Stimulated activated CD8-positive, alpha-beta memory T cell treated with anti-CD3 and anti-CD28 coated beads, Interleukin-4, amount 100 ng/mL, for 1 hour (primary cell): ENCODE measurements at places on chromosomes 3 and 15.

- no peak for DNase-seq
Measured at GRCh38 chr15:60128000-60128376, 123.9 kb downstream of the FOXB1 start.

DNA sequence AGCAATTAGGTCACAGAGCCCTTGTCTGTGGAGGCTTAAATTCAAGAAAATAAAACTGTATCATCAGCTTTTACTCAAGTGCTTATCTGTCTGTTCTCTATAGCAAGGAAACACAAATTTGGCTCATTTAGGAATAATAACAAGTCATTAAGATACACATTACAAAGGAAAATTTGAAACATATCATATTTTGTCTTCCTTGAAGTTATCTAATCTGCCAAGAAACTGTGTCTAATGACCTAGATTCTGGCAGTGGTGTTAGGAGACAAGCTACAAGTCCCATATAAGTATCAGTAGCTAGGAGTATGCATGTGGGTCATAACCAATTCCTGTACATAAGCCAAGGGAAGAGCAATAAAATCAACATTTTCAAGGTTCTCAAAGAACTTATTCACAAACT, 108.2 kb upstream of the SETMAR start:
- no peak for DNase-seq

GRCh38 chr15:53354874-53355273, 404.6 kb downstream of the WDR72 start:
- no peak for DNase-seq

- DNase-seq, result no peak
Measured at GRCh38 chr3:26480377-26480776, 142.2 kb upstream of the LRRC3B start.

GRCh38 chr3:4836516-4836915, 142.7 kb upstream of the BHLHE40 start:
- DNase-seq, result no peak

DNA sequence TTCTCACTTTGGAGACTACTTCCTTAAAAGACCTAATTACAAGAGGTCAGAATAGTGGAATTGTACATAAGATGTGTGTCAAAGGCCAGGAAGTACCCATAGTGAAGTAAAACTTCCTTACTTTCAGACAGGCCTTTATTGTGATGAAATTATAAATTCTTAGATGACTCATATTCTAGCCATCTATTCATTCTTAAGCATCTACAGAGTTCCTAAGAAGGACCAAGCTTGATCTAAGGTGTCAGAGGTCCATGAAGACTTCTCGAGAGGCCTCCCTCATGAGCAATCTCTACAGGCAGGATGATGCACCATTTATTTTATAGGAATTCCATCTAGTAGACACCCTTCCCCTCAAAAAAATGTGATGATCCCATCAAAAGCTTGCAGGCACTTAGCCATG, 493.3 kb downstream of the MAGI1 start:
- DNase-seq, result no peak

GRCh38 chr3:89212619-89213018, 105.2 kb downstream of the EPHA3 start:
- DNase-seq, result no peak

DNA sequence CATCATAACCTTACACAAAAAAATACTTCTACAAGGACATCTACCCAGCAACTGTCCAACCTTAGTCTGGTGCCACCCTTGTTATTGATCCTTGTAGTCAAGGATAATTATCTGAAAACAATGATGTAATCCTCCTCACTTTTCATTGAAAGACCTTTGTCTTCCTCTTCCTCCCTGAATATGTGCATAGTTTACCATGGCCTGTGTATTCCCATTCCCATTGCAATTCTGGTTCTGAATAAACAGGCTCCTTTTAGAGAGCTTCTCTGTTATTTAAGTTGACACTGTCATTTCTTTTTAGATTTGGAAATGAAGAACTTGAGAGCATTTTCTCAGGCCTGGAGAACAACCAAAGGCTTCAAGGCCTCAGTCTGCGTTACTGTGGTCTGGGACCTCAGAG, 53.3 kb upstream of the RNF7 start:
- no peak for DNase-seq

- DNase-seq, result no peak
Measured at GRCh38 chr3:61893840-61894566, 332.6 kb downstream of the PTPRG start.

GRCh38 chr3:157741607-157742006, 238.4 kb upstream of the VEPH1 start:
- no peak for DNase-seq

GRCh38 chr3:65030847-65031463, 343.2 kb upstream of the ADAMTS9 start:
- DNase-seq, result no peak

DNA sequence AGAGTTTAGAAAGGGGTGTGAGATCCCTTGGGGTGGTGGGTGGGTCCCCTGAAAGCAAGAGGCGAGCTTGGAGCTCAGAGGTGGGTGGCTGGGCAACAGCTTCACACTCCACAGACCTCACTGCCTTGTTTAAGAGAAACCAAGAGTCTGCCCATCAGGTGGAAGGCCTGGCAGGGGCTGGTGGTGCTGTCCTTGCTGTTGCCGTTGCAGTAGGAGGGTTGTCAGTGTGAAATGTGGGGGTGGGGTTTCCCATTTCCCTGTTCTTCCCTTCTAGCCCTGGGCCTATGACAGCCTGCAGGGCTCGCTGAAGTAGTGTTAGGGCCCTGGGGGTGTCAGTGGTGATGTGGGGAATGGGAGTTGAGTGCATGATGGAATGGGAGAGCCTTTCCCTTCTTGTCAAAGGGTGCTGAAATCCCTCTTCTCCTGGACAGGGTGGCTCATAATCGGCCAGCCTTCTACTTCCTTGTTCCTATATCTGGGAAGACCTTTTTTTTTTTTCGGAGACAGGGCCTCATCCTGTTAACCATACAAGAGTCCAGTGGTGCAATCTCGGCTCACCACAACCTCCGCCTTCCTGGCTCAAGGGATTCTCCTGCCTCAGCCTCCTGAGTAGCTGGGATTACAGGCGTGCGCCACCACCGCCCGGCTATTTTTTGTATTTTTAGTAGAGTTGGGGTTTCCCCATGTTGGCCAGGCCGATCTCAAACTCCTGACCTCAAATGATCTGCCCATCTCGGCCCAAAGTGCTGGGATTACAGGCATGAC, 4.3 kb downstream of the PLEKHO2 start:
- DNase-seq, result no peak

DNA sequence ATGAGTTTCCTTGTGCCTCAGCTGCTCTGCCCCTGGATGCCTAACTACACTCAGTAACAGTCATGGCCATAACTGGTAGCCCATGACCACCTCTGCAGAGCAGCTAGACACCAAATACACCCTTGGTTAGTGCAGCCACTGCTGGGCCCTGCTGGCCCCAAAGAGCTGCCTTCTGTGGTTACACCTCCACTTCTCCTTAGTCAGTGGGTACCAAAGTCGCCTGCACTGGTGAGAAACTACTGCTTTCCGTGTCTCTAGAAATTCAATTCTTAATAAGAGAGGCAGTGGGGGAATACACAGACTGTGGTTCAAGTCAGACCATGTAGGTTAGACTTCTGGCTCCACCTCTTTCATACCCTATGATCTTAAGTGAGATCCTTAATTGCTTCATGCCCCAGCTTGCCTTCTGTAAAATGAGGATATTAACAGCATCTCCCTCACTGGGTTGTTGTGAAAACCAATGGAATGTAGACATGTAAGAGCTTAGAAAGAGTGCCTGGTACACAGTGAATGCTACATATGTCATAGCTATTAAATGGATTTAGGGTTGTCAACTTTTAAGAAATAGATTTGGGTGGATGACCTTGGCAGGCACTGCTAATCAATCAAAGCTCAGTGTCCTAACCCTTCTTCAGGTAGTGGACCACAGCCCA, 18.2 kb downstream of the HEG1 start:
- DNase-seq, result no peak

- no peak for DNase-seq
Measured at GRCh38 chr3:119098619-119099222, 47.2 kb upstream of the TEX55 start.

- DNase-seq, result no peak
Measured at GRCh38 chr3:24278543-24278942, 216.1 kb downstream of the THRB start.

GRCh38 chr3:154151969-154152368, 30.8 kb downstream of the ARHGEF26 start:
- no peak for DNase-seq

DNA sequence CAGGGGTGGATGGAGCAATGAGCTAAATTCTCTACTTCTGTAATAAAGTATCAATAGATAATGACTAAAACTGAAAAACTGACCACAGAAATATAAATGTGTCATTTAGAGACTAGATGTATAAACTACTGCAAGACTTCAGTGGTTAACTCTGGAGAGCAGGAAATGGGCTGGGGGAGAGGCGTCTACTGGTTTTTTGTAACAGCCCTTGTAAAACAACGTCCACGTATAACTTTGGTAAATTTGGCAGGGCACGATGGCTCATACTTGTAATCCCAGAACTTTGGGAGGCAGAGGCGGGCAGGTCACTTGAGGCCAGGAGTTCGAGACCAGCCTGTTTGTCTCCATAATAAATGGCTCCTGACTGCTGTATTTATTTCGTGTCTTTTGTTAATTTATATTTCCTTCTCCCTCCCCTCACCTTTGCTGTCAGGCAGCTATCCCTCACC, 12.5 kb downstream of the RAB27A start:
- DNase-seq, result no peak

- no peak for DNase-seq
Measured at GRCh38 chr3:156787926-156788663, 38.1 kb upstream of the LEKR1 start.

DNA sequence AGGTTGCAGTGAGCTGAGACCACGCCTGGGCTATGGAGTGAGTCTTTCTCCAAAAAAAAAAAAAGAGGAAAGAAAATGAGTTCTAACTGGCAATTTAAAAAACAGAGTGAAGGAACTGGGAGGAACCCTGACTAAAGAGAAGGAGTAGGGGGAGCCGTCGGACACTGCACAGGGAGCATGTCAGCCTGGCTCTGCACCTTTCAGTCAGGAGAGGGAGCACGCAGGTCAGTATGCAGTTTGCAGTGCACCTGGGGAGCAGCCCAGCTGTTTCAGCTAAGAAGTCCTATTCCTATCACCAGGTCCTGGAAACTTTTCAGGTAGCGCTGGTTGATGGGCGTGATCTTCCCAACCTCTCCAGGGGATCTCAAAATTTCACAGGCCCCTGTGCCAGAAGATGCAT, 14.9 kb upstream of the ZXDC start:
- no peak for DNase-seq

DNA sequence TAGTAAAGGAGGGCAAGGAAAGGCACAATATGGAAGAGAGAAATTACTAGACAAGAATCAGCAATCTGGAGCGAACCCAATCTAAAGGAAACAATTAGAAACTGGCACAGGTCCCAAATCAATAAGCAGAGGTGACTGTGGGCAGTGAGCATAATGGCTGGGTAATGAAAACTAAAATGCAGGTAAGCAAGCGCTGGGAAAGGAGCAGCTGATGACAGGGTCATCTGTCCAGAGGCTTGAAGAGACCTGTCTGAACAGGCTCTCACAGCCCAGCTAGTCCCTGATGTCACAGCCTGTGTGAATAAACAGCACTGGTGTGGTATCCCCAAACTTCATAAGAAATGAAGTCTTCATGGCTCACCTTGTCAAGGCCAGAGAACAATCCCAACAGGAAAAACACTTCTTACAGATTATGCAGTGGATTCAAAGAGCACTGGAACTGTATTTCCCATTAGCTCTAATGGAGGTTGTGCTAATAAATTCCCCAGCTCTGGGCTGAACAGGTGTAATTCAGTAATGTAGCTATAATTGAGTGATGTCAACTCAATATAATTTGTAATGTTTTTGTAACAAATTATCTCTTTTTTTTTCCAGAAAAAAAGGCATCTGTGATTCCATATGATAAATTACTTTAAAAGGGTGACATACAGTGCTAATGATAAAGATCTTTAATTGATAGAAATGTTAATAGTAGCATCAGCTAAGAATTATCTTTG, 197.3 kb downstream of the FHIT start:
- DNase-seq, result no peak

DNA sequence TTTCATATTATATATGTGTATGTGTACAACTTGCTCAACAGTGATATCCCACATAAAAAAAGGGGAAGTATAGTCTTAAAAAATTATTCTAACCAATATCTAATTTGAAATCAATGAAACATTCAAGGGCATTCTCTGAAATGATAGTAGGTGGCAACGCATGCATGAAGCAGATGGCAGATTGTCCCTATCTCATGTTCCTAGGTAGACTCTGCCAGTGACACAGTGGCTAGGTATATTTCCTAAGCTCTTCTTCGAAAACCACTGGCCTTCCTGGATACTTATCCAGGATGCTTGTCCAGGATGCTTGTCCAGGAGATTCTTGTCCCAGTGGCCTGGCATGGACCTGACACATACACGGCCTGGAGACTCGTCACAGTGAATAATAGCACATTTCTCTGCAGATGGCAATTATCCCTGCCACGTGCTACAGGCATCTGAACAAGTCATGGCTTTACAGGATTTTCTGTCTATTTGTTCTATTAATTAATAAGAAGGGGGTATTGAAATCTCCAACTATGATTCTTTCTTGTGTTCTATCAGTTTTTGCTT, 54.9 kb downstream of the OCA2 start:
- no peak for DNase-seq

- DNase-seq, result no peak
Measured at GRCh38 chr3:184582646-184583577, 21.3 kb downstream of the EPHB3 start.

GRCh38 chr15:95284492-95284891, 1046.0 kb upstream of the NR2F2 start:
- no peak for DNase-seq

- DNase-seq, result no peak
Measured at GRCh38 chr3:124882816-124883747, 4.1 kb downstream of the ITGB5 start.

GRCh38 chr3:170200987-170201386, 19.5 kb upstream of the PHC3 start:
- no peak for DNase-seq

DNA sequence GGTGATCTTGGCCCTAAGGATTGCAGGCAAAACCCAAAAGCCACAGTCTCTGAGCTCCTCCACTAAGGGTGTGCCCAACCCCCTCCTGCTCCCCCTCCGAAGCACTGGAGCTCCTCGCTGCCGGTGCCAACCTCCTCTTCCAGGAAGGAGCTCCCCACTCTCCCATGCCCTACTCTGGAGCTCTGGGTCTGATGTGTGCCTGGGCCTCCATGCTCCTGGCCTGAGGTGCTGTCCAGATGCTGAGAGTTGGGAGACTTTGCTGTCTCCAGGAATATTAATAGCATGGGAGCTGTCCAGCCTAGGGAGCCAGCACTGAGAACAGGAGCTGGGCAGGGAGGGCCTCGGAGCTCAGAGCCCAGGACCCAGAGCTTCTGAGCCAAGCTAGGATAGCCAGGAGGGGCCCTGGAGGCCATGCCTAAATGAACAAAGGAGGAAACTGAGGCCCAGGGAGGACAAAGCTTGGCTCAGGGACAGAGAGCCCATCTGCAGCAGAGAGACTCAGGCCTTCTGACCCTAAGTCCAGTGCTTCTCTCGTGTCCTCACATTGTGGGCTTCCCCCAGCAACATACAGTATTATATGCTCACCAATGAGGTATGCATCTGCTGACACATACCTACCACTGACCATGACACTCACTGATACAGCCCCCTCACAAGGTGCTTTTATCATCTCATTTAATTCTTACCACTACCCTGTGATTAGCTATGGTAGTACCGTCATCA, 36.9 kb upstream of the HERC1 start:
- DNase-seq, result no peak

GRCh38 chr3:5013021-5013906, 34.0 kb downstream of the BHLHE40 start:
- no peak for DNase-seq

GRCh38 chr3:149936812-149937230, 33.9 kb downstream of the PFN2 start:
- no peak for DNase-seq
